HS-27A (cell line): ENCODE measurements at places on chromosomes 5 and 9.

GRCh38 chr5:138129347-138129746 is 9.9 kb downstream of the NME5 start:
- no peak for DNase-seq

DNA sequence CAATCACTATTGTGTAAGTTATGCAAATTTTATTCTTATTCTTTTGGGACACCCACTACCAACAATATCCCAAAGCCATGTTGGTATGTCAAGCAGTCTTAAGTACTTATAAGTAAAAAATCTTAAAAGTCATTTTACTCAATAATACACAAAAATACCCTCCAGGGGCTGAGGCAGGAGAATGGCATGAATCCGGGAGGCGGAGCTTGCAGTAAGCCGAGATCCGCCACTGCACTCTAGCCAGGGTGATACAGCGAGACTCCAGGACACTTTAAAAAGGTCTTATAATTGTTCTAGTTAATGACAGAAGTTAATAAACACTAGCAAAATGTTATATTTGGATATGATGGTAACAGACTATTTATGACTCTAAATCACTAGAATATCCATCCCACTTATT is 16.8 kb downstream of the CLINT1 start:
- DNase-seq, result no peak

GRCh38 chr5:178547753-178548415 is 42.3 kb downstream of the COL23A1 start:
- DNase-seq, result no peak

DNA sequence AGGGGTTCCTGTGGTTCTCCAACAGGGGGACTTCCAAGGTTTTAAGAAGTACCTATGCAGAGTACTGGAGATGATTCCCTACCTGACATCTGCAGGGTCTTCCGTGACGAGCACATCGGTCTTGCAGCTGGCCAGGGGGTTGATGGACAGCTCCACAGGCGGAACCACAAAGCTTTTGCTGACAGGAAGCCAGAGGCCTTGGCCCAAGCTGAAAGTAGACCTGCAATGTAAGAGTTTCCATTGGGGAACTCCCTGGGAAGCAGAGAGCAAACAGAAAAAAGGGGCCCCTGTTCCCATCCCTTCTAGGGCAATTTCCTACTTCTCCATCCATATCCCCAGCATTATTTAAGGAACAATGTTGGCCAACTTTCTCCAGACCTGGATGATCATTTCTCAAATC is 288.0 kb downstream of the TRIM32 start:
- DNase-seq, result no peak

DNA sequence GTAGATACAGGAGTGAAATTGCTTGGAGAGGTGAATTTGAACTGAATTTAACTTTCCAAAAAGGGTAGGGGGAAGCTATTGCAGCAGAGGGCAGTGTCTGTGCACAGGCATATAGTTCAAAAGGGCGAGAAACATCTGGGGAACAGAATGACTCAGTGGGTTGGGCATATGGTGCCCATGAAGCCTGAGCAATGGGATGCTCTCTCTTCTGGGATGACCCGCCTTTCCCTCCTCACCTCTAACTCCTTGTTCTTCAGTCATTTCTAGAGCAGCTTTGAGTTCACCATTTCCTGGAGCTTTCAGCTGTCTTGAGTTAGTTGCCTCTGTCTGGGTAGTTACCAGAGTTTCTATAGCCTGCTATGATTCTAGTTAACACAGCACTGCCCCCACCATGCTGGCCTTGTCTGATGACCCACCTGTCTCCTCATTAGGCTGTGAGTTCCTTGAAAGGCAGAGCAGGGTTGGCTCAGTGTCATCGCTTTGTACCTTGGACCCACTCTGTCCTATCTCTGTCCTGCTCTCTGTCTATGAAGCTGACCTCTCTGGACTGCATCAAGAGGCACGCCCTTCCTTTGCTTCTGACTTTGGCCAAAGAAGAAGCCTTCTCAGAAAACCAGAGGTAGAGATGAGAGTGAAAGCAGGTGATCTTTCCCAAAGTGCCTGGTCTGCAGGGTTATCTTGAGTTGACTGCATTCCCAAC is 299.6 kb upstream of the KLF4 start:
- no peak for DNase-seq

DNA sequence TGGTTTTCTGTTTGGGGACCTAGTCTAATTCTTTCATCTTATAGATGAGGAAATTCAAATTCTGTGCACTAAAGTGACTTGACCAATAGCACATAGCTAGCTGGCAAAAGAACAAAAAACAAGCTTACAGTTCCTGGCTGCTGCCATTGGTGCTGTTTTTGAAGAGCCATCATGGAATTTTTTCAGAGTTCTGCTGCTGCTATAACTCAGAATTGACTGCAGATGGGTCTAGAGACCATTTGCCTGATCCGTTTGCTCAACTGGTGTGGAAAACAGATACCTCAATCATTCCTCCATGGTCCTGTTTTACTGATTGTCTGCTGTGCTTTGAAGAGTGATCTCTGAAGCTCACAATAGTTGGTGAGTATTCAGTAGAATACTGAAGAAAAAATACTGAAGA is 15.2 kb downstream of the FBXL7 start:
- no peak for DNase-seq

DNA sequence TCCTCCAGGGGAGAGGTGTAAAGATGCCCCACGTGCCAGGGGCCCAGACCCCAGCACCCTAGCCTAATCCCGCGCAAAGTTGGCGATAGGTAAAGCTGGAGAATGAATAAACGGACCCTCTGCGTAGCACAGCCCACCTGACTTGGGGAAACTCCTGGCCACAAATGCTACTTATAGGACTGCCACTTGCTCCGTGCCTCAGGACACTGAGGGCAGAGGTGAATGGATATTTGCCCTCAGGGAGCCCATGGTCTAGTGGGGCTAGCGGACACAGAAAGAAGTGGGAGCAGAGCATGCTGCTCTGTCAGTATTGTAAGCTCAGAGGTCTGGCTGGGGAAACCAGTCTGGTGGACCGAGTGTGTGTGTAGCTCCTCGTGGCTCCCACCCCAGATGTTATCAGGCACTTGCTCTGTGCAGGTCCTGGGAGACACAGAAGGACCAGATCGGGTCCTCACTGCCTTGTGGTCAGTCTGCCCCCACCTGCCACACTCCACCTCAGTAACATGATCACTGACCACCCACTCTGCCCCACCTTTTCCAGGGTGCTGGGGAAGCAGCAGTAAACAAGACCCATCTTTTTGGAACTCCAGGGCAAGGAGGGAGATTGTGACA is 841 bp downstream of the GRK6 start:
- DNase-seq, result no peak

DNA sequence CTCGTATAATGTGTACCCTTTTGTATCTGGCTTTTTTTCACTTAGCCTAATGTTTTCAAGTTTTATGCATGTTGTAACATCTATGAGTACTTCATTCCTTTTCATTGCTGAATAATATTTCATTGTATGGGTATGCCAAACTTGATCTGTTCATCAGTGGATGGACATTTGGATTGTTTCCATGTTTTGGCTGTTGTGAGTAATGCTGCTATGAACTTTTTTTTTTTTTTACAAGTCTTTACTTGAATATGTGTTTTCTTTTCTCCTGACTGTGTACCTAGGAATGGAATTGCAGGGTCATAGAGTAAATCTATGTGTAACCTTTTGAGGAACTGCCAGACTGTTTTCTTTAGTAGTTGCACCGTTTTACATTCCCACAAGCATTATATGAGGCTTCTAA is 52.4 kb downstream of the MTREX start:
- DNase-seq, result no peak

DNA sequence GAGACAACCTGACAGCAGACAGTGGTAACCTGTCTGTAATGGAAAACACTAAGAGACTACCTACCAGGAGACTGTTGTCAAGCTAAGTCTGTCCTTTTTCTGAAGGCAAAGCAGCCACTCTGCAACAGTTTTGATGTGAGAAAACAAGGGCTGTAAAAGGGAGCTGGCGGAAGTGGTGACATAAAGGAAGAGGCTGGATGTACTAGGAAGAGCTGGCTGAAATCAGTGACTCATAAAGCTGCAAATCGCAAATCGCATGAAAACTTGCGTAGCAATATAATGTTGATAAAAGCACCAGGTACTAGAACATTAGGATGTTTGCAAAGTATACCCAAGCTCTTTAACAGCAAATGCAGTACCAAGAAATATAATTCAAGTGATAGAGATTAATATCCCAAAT is 1.4 kb downstream of the NSUN2 start:
- no peak for DNase-seq

DNA sequence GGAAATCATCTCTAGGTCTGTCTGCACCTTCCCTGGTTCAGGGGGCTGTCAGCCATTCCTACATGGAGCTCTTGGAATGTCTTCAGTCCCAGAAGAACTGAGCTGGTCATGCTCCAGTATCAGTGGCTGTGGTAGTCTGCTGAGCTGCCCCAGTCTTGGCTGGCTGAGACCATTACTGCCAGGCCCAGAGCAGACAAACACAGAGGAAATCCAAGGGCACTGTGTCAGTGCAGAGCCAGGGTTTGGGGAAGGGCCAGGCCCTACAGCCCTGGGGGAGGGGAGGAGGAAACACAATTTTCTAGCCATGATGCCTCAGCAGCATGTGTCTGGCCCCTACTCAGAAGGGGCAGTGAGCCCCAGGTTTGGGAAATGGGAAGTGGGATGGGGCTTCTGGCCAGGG is 58.4 kb downstream of the ARHGEF37 start:
- no peak for DNase-seq

DNA sequence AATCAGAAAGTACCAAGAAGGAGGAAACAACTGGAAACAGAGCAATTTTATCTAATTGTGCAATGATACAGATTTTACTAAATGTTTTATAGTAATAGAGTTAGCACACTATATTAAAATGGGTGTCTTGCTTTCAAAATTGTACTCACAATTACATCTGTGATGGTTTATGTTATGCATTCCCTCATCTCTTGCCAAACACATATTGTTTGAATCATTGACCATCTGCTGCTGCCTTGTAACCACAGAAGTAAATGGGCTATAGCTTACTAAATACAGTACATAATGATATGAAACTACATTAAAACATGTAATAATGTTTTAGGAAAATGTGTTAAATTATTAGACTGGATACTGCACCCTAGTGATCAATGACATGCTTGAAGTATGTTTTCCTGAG is 158.1 kb downstream of the SLC25A46 start:
- no peak for DNase-seq

GRCh38 chr5:56289602-56289987 is 56.5 kb upstream of the ANKRD55 start:
- no peak for DNase-seq

- DNase-seq, result no peak
Observed at GRCh38 chr5:122022966-122023365, 55.1 kb downstream of the LOX start.

DNA sequence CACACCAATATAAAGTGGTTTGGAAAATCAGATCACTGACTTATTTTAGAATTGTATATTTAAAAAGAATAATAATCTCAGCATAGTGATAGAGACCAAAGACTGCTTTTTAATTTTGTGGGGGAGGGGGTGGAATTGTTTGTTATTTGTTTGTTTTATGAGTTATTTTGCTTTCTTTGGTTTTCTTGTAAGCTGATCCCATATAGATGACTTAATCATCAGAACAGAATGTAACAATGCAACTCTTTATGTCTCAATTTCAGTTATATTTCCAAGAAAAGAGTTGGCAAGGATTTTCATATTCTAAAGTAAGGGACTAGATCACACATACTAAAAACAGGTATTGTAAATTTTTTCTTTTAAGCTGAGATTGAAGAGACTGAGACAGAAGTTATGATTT is 984.9 kb downstream of the TLE4 start:
- DNase-seq, result no peak

DNA sequence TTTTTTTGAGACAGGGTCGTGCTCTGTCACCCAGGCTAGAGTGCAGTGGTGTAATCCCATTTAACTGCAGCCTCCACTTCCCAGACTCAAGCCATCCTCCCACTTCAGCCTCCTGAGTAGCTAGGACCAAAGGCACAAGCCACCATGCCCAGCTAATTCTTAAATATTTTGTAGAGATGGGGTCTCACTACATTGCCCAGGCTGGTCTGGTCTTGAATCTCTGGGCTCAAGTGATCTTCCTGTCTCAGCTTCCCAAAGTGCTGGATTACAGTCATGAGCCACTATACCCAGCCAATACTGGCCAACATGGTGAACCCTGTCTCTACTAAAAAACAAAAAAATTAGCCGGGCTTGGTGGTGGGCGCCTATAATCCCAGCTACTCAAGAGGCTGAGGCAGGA is 6.8 kb downstream of the DCAF12 start:
- no peak for DNase-seq

DNA sequence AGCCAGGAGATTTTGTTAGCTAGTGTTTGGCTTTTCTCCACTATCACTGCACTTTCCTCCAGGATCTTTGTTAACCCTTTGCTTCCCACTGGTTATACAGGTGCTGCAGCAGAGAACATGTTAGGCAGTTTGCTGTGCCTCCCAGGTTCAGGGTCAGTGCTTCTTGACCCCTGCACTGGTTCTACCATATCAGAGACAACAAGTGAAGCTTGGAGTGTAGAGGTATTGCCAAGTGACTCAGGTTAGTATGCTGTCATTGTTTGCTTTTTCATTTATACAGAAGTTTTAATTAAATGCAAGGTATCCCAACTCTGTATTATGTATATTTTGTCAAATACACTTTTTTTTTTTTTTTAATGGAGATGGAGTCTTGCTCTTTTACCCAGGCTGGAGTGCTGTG is 68.4 kb downstream of the GAPVD1 start:
- DNase-seq, result no peak

- no peak for DNase-seq
Observed at GRCh38 chr5:175588709-175589429, 69.0 kb upstream of the HRH2 start.

DNA sequence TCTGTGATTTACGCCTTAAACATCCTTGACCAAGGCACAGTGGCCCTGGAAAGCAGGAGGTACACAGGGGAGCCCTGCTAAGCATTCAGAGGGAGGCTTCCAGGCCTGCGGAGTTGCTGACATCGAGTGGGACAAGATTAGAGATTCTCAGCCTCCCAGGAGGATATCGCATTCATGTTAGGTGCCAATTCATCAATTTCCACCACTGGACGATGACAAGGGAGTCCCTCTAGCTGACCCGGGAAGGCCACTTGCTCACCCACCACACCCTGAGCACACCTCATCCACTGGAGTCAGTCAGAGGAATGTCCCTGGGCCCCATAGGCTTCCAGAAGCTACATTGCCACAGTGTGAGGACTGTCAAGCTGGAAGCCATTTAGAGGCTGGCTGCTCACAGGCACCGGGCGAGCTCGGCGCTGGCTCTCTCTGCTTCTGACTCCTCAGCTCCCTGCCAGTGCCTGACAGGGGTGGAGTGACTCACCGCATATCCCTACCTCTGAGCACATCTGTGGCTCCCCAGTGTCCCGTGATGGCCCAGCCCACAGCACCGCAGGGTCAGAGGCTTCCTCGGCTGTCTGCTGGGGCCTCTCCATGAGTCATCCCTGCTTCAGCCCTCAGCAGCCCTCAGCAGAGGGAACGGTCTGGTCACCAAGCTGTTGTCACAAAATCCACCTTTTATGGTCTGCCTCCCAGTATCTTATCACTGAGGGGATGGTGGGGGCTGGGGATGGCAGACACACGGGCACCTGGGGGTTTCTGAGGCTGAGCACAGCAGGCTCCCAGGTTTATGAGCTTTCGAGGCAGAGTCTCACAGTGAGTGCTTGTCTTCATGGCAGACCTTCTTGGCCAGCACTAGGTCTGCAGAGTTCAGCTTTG is 117.5 kb downstream of the ZNF608 start:
- peak; percentile 55 for DNase-seq

- no peak for DNase-seq
Observed at GRCh38 chr5:81315830-81316229, 14.4 kb downstream of the ZCCHC9 start.

- DNase-seq, result no peak
Observed at GRCh38 chr5:44051591-44051990, 337.6 kb downstream of the FGF10 start.
